ENCODE measurements at places on chromosomes 4 and X. TPM values are rescaled to one million over a fixed set of nuclear protein-coding genes. Genes with fewer than 3 reads are reported as not detected.

DNA sequence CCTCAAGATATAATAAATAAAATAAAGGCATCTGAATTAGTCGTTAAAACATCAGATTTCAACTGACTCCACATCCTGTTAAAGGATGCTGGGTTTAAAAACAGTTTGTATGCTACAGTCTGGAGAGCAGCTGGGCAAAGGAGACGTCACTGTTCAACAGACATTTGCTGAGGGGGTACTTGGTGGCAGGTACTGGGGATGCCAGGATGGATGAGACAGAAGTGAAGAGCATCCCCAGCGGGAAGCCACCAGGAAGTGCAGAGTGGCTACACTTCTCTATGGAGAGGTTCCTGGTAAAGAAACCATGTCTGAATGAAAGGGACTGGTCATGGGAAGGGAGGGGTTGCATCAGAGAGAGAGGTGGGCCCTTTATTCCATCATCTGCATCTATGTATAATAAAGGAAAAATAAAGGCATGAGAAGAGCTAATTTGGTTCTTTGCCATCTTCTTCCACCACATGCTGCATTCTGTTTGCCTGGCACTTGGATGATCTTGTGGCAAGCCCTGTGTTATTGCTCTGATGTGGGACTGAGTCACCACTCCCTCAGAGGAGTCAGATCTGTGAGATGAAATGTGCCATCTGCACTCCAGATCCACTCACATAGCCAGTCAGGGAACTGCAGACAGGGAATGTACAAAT, 145.0 kb downstream of the SOWAHB start:
- H3K36me3 ChIP-seq: peaks cover 75% of the 10 kb centered on the region
- H3K27me3 ChIP-seq: peaks cover 8% of the 10 kb centered on the region
- peak; percentile 97 for DNase-seq
- H3K4me3 ChIP-seq: peak overlapping the region; percentile 80
- H3K4me1 ChIP-seq: peaks cover 100% of the 10 kb centered on the region
- H3K27ac ChIP-seq: peak overlapping the region; percentile 93

GRCh38 chrX:42739258-42739657, 38.7 kb downstream of the PPP1R2C start:
- H3K4me3 ChIP-seq: no peak overlapping the region
- no peaks in the 10 kb centered on the region for H3K36me3 ChIP-seq
- DNase-seq: no peak
- H3K4me1 ChIP-seq: no peaks in the 10 kb centered on the region
- H3K27me3 ChIP-seq: no peaks in the 10 kb centered on the region

DNA sequence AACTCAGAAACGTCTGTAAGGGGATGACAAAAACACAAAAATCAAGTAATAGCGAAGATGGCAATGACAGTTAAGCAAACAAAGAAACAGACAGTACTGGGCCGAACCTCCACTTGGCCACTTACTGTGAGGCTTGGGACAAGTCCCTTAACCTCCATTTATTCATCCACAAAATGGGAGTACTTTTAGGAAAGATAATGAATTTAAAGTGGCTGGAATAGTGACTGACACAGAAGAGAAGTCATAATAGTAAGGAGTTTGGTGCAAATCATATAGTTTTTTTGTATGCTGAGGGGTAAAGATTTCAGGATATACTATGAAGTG, 1.4 kb upstream of the TLR6 start:
- peak overlapping the region; percentile 91 for H3K27ac ChIP-seq
- peak overlapping the region; percentile 85 for H3K4me3 ChIP-seq
- no peak for DNase-seq
- no peaks in the 10 kb centered on the region for H3K27me3 ChIP-seq
- no peaks in the 10 kb centered on the region for H3K36me3 ChIP-seq

DNA sequence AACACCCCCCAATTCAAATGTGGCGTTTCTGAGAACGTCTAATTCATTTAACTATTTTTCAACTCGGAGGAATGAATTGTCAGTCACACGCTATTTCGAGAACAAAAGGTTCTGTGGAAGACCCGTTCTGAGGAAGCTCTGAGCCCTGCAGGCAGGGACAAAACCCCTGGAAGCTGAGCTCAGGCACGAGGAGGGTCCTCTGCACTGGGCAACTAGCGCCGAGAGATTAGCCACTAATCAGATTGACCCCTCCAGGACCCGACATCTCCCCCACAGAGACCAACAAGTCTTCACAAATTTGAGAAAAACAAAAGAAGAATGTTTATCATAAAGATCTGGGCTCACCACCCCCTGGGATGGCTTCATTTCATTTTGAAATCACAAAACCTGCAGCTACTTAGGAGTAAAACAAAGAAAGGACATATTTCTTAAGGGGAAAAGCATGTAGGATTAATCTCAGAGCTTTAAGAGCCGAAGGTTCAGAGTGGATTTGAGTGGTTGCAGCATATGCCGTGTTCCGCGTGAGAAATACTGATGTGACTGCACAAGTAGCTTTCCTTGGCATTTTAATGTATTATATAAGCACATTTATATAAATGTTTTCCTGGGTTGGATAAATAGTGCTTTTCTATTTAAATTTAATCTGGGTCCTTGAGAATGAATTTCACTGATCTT, 41.8 kb downstream of the ADRA2C start:
- no peaks in the 10 kb centered on the region for H3K36me3 ChIP-seq
- peaks cover 47% of the 10 kb centered on the region for H3K27me3 ChIP-seq
- DNase-seq: no peak
- H3K27ac ChIP-seq: no peak overlapping the region
- H3K4me1 ChIP-seq: no peaks in the 10 kb centered on the region

DNA sequence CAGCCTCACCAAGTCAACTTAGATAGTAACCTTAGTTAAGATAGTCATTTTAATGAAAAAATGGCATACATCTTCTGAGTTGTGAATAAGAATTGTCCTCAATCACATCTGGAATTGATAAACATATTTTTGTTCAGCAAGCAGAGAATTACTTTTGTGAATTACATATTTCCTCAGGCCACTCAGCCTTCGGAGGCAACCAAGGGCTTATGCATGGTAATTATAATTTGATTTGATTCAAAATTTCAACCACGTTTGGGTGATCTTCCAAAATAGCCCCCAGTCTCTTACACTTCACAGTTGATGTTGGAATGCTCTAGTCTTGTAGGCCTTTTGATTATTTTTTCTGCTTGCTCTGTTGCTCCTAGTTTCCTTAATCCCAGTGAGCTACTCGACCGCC, 63.4 kb downstream of the GALNTL6 start:
- no peak overlapping the region for H3K27ac ChIP-seq
- no peak overlapping the region for H3K4me3 ChIP-seq
- H3K36me3 ChIP-seq: no peaks in the 10 kb centered on the region
- no peak for DNase-seq
- peaks cover 49% of the 10 kb centered on the region for H3K4me1 ChIP-seq
- H3K27me3 ChIP-seq: no peaks in the 10 kb centered on the region

GRCh38 chr4:148454835-148455234, 12.6 kb upstream of the NR3C2 start:
- no peak overlapping the region for H3K27ac ChIP-seq
- H3K4me3 ChIP-seq: no peak overlapping the region
- no peak for DNase-seq
- no peaks in the 10 kb centered on the region for H3K27me3 ChIP-seq
- no peaks in the 10 kb centered on the region for H3K36me3 ChIP-seq
- no peaks in the 10 kb centered on the region for H3K4me1 ChIP-seq

GRCh38 chrX:118448273-118448783, 47.3 kb upstream of the DOCK11 start:
- no peak overlapping the region for H3K27ac ChIP-seq
- H3K27me3 ChIP-seq: peaks cover 1% of the 10 kb centered on the region
- no peak for DNase-seq

DNA sequence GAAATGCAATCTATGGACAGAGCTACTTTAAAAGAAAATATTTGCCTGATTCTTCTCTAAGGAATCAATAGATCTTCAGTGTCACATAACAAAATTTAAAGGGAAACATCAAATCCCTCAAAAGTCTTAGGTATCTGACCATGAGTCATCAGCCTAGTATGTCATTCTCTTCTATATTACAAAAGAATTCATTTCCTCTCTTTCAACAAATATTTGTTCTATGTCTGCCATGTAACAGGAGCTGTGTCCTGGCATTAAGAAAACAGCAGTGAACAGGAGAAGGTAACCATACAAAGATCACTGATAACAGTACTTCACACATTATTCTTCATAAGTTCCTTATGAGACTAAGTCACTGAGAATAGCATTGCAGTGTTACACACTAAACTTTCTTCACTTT, 243.6 kb upstream of the DKK2 start:
- H3K36me3 ChIP-seq: peaks cover 5% of the 10 kb centered on the region
- H3K27ac ChIP-seq: peak overlapping the region; percentile 74
- H3K4me1 ChIP-seq: peaks cover 77% of the 10 kb centered on the region
- peak overlapping the region; percentile 49 for H3K4me3 ChIP-seq

GRCh38 chr4:2087170-2087569, 28.0 kb downstream of the NAT8L start:
- no peak overlapping the region for H3K27ac ChIP-seq
- no peaks in the 10 kb centered on the region for H3K4me1 ChIP-seq
- DNase-seq: peak; percentile 25
- no peak overlapping the region for H3K4me3 ChIP-seq

- peak overlapping the region; percentile 74 for H3K4me3 ChIP-seq
- H3K4me1 ChIP-seq: peaks cover 37% of the 10 kb centered on the region
- H3K27me3 ChIP-seq: no peaks in the 10 kb centered on the region
Measured at GRCh38 chr4:6720202-6720699, 4.3 kb downstream of the BLOC1S4 start.

DNA sequence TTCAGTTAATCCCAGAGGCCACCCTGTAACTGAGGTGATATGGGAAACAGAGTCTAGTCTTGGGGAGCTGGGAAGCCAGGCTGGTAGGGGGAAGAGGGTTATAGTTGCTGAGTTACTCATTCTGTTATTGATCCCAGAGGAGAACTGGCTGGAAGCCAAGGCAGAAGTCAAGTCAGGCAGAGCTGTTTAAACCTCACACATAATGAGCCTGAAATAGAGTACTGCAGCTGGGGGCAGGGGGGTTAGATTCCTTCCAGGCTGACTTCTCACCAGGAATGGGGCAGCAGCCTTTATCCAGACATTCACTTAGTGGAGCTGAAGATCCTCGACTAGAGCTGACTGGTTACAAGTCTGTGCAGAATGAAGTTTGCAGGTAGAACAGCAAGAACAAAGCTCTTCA, 144.9 kb downstream of the C4orf33 start:
- no peak overlapping the region for H3K4me3 ChIP-seq
- no peak overlapping the region for H3K27ac ChIP-seq
- DNase-seq: no peak

DNA sequence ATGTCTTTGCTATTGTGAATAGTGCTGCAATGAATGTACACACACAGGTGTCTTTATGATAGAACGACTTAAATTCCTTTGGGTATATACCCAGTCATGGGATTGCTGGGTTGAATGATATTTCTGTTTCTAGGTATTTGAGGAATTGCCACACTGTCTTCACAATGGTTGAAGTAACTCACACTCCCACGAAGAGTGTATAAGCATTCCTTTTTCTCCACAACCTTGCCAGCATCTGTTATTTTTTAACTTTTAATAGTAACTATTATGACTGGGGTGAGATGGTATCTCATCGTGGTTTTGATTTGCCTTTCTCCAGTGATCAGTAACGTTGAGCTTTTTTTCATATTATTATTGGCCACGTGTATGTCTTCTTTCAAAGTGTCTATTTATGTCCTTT, 17.6 kb upstream of the DCUN1D4 start:
- H3K27me3 ChIP-seq: peaks cover 10% of the 10 kb centered on the region
- H3K27ac ChIP-seq: no peak overlapping the region
- DNase-seq: no peak
- no peak overlapping the region for H3K4me3 ChIP-seq
- no peaks in the 10 kb centered on the region for H3K4me1 ChIP-seq

GRCh38 chrX:13499736-13500135, 69.7 kb upstream of the EGFL6 start:
- no peaks in the 10 kb centered on the region for H3K36me3 ChIP-seq
- H3K4me1 ChIP-seq: no peaks in the 10 kb centered on the region
- no peak overlapping the region for H3K4me3 ChIP-seq
- peaks cover 2% of the 10 kb centered on the region for H3K27me3 ChIP-seq
- no peak for DNase-seq

GRCh38 chr4:61318431-61318830, 118.3 kb downstream of the ADGRL3 start:
- no peaks in the 10 kb centered on the region for H3K27me3 ChIP-seq
- no peak overlapping the region for H3K4me3 ChIP-seq
- no peak for DNase-seq
- H3K4me1 ChIP-seq: no peaks in the 10 kb centered on the region
- no peaks in the 10 kb centered on the region for H3K36me3 ChIP-seq

- H3K27me3 ChIP-seq: no peaks in the 10 kb centered on the region
- DNase-seq: no peak
- H3K4me3 ChIP-seq: no peak overlapping the region
- peaks cover 15% of the 10 kb centered on the region for H3K4me1 ChIP-seq
Measured at GRCh38 chrX:56572975-56573374, 9.5 kb downstream of the UBQLN2 start.

DNA sequence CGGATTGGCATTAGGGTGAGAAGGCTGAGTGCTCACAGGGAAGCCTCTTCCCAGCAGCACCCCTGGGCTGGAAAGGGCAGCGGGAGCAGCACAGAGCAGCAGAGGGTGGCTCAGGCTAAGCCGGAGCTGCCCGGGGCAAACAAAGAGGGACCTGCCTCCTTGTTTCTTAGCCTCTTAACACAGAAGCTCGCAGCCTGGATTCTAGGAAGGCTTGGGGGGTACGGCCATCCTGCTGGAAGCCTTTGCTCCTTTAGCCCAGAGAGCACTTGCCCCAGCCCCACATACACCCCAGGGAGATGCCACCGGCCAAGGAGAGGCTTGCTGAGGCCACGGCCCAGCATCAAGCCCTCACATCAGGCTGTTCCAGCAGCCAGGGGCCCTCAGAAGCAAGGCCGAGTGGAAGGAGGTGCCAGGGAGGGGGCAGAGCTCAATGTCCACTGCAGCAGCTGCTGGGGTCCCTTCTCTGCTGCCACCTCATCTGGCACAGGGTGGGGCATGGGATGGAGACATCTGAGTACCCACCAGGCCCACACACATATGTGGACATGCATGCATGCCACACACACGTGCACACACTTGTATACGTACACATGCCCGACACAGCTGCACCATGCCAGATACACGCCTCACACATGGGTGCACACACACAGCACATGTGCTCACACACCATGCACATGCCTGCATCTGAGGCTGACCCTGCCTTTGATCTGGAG, 20.3 kb upstream of the SPON2 start:
- H3K36me3 ChIP-seq: no peaks in the 10 kb centered on the region
- DNase-seq: no peak
- H3K4me3 ChIP-seq: peak overlapping the region; percentile 61
- peaks cover 45% of the 10 kb centered on the region for H3K4me1 ChIP-seq
- H3K27ac ChIP-seq: peak overlapping the region; percentile 95

Gene FAM47A
- total RNA-seq: not detected

Gene PPEF2
- not detected for total RNA-seq

Gene PLXNA3
- total RNA-seq: 68.1 TPM

Gene AFF1
- total RNA-seq: 42.1 TPM

Gene CSN1S1
- not detected for total RNA-seq

Gene DNAAF6
- not detected for total RNA-seq

Gene SRPK3
- total RNA-seq: 0.21 TPM

Gene SPP1
- 9.0 TPM for total RNA-seq

Gene TMEM47
- 84.4 TPM for total RNA-seq

Data from HFFc6 (cell line).